GM13976 (cell line): ENCODE measurements at places on chromosomes 3 and 15.

- no peak for DNase-seq
Measured at GRCh38 chr15:57667171-57667849, 39.2 kb upstream of the POLR2M start.

DNA sequence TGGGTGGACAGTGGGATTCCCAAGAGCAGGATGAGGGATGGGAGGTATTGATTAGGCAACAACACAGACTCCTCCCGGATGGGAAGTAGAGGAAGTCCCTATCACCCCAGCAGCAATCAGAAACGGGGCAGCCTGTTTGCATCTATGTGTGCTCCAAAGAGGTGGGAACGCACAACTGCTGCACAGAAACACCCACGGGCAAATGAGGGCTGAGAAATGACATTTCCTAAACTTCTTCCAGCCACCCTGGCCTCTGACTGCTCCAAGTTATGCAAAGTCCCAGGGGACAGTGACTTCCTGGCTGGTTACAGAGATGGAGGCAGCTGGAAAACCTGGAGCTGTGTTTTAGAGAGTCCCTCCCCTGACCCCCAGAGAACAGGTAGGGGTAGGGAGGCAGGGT lies 42.6 kb downstream of the HCN4 start:
- peak; percentile 30 for DNase-seq

DNA sequence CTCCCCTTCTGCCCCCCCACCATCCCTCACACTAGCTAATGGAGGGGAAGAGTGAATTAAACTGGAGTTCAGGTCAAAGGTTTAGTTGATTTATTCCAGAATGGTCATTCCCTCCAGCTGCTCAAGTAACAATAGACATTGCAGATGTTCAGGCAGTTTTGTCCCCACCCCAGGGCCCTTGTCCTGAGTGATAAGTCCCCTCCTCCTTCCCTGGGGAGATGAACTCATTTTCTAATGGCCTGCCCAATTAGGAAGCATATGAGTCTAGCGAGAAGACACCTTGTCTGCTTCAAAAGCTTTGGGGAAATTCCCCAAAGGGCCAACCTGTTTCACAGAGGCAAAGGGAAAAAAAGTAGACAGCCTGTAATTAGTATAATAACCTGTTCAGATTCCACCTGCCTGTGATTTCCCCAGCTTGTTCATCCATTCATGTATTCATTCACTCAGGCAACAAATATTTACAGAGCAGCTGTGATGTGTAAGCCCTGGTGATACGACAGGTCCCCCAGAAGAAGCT lies 165.3 kb downstream of the SHQ1 start:
- DNase-seq: peak; percentile 70

- DNase-seq: no peak
Measured at GRCh38 chr3:43790060-43790459, 99.3 kb downstream of the ABHD5 start.

DNA sequence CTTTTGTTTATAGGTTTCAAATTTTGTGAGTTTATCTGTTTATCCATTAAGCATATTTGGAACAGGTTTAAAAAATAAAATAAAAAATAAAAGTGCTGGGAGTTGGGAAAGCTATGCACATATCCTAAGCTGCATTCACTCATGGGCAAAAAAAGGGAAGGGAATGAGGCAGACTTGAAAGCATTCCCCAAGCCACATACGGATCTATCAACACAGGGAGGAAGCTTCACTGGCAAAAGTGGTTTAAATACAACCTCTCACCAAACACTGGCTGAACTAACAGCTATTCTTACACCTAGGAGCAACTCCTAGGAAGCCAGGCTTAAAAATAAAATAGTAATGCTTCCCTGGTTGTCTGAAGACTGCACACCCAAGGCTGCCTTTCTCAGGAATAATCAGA lies 101.2 kb downstream of the PCCB start:
- no peak for DNase-seq

DNA sequence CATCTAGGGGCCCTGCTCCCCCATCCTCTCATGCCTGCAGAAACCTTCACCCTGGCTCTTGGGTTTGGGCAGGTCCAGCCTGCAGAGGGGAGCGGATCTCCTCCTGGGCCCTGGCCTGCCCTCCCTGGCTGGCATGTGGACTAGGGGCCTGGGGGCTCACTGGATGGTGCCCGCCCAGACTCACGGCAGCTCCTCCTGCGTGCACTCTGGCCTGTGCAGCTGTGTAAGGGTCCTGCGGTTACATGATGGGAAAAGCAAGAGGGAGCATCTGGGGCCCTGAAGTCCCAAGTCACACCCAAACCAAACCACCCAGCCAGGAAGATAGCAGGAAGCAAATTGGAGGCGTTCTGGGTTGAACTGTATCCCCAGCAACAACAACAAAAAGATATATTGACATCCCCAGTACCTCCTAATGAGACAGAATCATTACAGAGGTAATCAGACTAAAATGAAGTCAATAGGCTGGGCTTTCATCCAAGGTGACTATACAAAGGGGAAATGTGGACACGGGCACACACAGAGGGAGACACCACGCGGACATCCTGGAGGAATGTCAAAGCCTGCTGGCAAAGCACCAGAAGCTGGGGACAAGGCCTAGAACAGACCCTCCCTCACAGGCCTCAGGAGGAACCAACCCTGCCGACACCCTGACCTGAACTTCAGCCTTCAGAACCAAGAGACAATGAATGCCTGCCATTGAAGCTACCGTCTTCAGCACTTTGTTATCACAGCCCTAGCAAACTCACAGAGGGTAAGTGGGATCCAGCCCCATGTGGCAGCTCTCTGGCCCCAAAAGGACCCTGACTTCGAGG lies 10.4 kb upstream of the CLK3 start:
- DNase-seq: no peak

DNA sequence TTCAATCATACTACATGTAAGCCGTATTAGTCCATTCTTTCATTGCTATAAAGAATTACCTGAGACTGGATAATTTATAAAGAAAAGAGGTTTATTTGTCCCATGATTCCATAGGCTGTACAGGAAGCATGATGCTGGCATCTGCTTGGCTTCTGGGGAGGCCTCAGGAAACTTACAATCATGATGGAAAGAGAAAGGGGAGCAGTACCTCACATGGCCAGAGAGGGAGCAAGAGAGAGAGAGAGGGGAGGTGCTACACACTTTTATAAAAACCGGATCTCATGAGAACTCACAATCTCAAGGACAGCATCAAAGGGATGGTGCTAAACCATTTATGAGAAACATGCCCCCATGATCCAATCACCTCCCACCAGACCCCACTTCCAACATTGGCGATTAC lies 14.3 kb upstream of the CLASP2 start:
- no peak for DNase-seq

- no peak for DNase-seq
Measured at GRCh38 chr15:42954291-42954690, 33.7 kb upstream of the TTBK2 start.

DNA sequence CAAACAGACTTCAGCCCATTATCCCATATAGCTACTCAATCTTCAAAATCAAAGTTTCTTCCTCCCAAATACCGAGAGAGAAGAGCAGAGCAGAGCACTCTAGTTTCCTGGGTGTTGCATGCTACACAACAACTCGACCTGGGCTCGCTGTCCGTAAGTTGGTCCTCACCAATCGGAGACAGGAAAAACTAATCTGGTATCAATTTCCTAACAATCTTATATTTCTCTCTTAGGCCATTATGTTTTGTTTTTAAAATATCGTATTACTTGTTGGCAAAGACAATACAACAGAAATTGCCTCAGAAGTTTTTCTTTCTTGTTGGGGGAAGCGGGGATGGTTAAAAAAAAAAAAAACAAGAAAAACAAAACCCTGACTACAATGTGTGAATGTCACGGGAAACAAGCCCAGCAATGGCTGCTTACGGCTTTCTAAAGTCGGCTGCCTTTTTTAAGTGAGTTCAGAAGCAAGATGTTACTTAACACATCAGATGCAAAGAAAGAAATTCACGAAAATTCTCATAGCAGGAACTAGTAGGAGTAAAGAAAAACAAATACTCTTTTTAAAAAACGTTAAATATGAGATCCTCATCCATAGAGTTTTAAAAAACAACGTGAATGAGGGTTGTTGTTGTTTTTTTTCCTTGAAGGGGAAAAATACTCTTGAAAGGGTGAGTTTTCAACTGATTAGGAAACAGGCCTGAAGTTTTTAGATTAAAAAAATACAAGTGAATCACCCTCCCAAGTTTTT lies 1.9 kb downstream of the VGLL4 start:
- DNase-seq: peak; percentile 42

- no peak for DNase-seq
Measured at GRCh38 chr15:73956743-73957135, 30.5 kb downstream of the LOXL1 start.

DNA sequence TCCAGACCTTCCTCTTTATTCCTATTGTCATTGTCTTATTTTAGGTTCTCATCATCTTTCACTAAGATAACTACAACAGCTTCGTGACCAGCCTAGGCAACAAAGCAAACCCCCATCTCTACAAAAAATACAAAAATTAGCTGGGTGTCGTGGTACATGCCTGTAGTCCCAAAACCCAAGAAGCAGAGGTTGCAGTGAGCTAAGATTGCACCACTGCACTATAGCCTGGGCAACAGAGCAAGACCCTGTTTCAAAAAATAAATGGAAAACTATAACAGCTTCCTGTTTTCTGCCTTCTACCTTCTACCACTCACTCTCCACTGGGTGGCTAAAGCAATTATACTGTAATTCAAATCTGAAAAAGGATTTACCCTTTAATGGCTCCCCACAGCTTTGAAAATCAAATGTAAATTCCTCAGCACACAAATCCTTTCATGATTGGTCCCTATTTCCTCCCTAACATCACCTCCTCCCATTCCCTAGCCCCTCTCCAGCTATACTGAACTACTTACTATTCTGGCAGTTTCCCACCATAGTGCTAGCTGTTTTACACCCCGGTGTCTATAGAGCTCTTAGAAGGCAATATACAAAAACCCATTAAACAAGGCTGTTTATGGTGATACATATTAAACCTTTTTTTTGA lies 33.4 kb downstream of the LRRFIP2 start:
- no peak for DNase-seq

GRCh38 chr3:127547761-127548605 lies 42.5 kb downstream of the TPRA1 start:
- DNase-seq: peak; percentile 88

GRCh38 chr3:83843716-83844115 lies 1115.1 kb upstream of the CADM2 start:
- DNase-seq: no peak

- no peak for DNase-seq
Measured at GRCh38 chr3:31159331-31160039, 265.0 kb upstream of the GADL1 start.

DNA sequence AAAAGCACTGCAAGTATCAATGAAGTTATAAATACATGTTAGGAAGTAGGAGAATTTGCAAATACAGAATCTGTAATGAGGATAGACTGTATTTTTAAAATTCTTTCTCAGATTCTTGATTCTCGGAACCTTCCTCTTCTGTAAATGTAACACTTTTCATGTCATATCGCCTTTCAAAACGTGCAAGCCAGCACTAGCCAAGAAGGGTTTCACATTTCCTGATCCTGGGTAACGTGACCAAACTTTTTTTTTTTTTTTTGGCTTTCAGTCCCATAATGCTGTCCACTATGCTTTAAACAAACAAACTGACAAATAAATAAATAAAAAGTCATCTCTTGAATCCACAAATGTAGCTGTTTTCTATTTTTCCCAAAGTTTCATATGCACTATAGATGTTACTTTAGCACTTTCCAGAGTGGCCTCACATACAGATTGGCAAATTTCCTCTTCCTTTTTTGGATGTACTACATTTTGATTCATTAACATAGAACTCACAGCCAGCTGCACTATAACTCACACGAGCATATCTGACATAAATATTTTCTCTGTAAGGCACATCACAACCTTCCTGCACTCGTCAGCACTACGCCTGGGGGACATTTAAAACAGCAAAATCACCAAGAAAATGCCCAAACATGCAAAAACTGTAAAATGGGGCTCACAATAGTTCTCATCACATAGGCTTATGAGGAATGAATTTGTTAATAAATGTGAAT lies 208.1 kb downstream of the OSBPL10 start:
- no peak for DNase-seq

GRCh38 chr3:137347817-137348368 lies 390.1 kb downstream of the IL20RB start:
- DNase-seq: no peak

GRCh38 chr3:10407361-10407760 lies 86.4 kb upstream of the SEC13 start:
- no peak for DNase-seq

DNA sequence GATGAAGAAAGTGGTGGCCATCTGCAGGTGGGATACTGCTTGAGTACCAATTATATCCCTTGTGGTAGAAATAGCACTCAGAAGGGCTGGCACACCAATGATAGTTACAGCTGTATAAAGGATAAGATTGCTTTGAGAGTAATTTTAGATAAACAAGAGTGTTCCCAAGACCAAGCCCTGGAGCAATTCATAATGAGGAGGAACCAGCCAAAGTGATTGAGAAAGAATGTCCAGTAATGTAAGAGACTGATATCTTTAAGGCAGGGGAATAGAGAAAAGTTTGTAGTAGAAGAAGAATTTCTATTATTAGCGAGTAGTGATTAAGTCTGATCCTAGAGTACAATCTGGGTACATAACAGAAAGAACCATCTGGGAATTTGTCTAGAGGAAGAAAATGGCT lies 945.1 kb downstream of the OTOL1 start:
- no peak for DNase-seq

- no peak for DNase-seq
Measured at GRCh38 chr3:39751286-39751685, 58.1 kb upstream of the MYRIP start.

DNA sequence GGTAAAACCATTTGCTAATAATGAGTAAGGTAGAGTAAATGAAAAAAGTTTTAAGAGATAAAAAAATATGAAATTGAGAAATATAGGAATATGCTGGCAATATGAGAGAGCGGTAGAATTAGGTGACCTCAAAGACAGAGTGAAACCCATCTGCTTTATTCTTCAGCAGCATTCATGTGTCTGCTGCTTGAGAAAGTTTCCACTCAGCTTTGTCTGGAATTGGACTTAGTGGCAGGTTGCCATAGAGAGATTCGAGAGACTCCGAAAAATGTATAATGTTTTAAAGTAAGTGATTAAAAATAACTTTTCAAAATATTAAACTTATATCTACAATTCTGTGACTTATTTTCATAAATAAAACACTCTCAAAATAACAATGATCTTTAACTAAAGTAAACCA lies 5.0 kb downstream of the SUCNR1 start:
- DNase-seq: no peak

DNA sequence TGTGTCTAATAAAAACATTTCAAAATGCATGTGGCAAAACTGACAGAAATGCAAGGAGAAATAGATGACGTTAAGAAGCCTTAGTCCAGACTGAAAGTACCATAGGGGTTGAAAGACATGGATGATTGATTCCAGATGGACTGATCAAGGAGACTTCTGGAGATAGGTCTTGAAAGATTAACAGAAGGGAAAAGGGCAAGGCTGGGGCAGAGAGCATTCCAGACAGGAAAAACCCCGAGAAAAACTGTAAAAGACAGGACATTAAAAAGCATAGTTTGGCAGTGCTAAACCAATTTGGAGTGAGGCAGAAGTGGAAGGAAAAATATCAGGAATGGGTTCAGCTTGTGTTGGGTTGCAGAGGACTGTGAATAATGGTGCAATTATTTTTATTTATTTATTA lies 375.2 kb upstream of the SGO1 start:
- no peak for DNase-seq
